CD4-positive, alpha-beta T cell (primary cell): ENCODE measurements at places on chromosomes 3 and 15.

DNA sequence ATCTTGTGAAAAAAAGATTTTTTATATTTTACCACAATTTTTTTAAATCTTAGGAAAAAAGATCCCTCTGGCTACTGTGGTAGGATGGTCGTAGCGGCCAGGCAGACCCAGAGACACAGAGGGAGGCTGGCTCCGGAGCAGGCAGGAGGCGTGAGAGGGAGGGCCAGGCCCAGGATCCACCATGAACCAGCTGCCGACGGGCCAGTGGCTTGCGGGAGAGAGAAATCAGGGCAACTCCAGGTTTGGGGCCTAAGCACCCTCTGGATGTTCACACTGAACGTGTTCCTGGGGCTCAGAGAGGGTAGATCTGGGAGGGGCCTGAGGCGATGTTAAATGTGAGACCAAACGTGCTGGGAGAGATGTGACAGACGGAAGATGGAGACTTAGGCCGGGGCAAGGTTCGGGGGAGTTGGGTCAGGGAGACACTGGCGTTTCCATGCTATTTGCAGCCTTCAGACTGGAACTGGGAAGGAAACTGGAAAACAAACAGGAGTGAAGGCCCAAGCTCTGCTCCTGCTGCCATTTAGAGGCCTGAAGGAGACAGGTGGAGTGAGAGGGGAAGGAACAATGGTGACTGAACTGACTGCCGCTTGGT, 1.6 kb upstream of the VILL start:
- no peak for DNase-seq

GRCh38 chr3:3200632-3201212, 21.2 kb upstream of the CRBN start:
- DNase-seq = peak; percentile 42

DNA sequence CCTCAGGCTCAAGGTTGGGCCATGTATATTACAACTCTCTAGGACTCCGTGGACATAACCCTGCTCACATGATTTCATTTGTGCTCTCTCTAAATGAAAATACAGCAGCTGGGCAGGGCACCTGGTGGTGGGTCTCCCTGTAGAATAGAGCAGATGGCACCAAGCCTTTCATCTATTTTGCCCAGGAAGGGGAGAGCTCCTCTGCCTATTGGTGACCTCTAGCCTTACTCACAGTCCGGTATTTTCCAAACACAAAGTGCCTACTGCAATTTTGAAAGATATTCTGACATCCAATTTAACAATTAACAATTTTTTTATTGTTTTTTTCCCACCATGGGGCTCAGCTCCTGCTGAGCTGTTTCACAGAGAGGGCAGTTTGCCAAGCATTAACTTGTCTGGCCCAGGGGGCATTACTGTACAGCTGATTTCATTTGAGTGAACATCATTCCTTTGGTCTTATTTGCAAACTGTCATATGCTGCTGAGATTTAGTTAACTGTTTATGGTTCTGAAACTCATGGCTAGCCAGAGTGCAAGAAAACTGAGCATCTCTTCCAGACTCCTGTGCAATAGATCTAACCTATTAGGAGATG, 474.0 kb downstream of the EPHB1 start:
- DNase-seq = no peak

DNA sequence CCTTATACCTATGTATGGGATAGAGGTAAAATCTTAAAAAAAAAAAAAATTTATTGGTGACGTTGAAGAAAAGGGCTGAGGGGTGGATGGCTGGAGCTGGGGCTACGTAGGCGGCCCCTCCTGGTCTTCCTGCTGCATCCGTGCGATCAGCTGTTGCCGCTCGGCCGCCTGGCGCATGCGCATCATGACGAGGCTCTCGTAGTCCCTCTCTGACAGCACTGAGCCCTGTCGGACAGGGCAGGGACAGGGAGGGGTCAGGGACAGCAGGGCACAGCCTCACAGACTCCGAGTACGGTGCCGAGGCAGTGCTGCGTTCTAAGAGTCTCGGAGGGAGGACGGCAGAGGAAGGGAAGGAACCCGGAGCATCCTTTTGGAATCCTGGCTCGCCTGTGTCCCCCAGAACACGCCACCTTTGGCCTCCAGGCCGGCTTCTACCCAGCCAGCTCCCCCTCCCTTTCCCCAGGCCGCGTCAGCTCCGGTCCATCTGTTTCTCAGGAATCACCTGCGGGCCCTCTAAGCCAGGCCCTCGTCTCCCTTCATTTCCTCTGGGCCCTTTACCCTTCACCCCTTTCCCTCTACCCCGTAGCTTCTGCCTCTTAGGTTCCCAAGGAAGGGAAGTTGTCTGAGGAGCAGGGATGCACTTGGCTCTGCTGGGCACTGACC, 1.8 kb upstream of the C15orf62 start:
- DNase-seq = no peak

DNA sequence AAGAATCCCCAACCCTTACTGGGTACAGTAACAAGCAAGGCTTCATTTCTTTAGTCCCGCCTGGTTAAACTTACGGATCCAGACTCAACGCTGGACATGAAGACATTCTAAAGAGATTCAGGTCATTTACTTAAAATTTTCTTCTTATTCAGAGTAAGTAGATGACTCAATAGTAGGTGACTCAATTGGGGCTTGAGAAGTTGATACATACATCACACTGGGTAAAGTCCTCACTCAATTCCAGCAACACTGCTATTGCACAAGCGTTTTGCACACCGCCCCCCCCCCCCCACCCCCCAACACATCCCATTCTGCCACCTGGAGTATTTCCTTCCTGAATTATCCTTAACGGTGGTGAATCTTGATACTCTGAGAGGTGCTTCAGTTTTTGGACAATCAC, 610.0 kb downstream of the FOXP1 start:
- no peak for DNase-seq

- no peak for DNase-seq
Measured at GRCh38 chr3:162973428-162973917, 1476.9 kb downstream of the OTOL1 start.

- DNase-seq = no peak
Measured at GRCh38 chr3:160471892-160472291, 22.3 kb upstream of the TRIM59 start.

GRCh38 chr3:50388016-50388719, 28.8 kb upstream of the TMEM115 start:
- no peak for DNase-seq
